GM03348 (cell line): ENCODE measurements at places on chromosomes 5 and 9.

DNA sequence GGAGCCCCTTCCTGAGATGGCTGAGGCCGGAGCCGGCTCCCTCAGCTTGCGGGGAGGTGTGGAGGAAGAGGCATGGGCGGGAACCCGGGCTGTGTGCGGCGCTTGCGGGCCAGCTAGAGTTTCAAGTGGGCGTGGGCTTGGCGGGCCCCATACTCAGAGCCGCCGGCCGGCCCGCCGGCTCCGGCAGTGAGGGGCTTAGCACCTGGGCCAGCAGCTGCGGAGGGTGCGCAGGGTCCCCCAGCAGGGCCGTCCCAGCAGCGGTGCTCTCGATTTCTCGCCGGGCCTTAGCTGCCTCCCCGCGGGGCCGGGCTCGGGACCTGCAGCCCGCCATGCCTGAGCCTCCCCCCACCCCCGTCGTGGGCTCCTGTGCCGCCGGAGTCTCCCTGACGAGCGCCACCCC, 67.9 kb upstream of the SLC28A3 start:
- no peak for DNase-seq

DNA sequence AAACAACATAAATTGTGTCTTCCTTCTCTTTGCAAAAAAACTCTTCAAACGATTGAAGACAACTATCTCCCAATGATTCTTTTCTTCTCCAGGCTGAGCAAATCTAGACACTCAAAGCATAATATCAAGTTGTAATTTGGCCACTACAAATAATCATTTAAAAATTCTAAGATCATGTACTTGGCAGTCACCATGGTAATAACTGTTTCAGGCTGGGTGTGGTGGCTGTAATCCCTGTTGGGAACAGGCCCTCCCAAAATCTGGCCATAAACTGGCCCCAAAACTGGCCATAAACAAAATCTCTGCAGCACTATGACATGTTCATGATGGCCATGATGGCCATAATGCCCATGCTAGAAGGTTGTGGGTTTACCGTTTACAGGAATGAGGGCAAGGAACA, 52.0 kb downstream of the PJA2 start:
- DNase-seq, result no peak

DNA sequence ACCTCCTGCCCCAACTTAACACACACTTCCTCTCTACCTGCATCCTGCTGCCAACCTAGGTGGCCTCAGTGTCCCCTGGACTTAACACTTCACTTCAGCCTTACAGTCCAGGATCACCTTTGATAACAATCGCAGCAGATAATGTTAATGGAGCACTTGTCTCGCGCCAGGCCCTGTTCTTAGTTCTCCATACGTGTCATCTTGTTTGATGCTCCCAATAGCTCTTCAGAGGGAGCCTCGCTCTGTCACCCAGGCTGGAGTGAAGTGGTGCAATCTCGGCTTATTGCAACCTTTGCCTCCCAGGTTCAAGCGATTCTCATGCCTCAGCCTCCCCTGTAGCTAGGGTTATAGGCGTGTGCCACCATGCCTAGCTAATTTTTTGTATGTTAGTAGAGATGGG, 62.7 kb upstream of the SHB start:
- no peak for DNase-seq

GRCh38 chr5:74257060-74257527, 383.4 kb downstream of the ENC1 start:
- DNase-seq, result no peak

DNA sequence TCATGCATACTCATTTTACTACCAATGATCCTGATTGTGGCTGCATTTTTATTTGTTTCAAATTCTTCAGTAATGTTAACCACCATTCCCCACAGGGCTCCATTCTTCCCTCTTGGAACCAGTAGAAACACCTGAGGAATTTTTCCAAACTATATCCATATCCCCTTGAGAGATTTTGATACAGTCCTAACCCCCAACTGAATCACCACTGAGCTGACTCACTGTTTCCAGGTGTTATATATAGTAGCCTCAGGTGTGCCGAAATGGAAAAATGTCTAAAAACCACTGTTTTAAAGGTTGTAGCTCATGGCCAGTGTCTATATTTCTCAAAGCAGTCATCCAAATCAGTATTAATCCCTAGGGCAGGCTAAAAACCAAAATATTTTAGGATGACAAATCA, 85.2 kb downstream of the MRPS27 start:
- DNase-seq, result no peak

DNA sequence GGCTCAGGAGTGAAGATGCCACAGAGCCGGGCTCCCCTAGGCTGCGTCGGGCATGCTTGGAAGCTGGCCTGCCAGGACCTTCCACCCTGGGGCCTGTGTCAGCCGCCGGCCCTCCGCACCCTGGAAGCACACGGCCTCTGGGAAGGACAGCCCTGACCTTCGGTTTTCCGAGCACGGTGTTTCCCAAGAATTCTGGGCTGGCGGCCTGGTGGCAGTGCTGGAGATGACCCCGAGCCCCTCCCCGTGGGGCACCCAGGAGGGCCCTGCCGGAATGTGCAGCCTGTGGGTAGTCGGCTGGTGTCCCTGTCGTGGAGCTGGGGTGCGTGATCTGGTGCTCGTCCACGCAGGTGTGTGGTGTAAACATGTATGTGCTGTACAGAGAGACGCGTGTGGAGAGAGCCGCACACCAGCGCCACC, 113.1 kb downstream of the RXRA start:
- no peak for DNase-seq

- no peak for DNase-seq
Measured at GRCh38 chr9:136793086-136793946, 2.2 kb downstream of the TMEM141 start.

DNA sequence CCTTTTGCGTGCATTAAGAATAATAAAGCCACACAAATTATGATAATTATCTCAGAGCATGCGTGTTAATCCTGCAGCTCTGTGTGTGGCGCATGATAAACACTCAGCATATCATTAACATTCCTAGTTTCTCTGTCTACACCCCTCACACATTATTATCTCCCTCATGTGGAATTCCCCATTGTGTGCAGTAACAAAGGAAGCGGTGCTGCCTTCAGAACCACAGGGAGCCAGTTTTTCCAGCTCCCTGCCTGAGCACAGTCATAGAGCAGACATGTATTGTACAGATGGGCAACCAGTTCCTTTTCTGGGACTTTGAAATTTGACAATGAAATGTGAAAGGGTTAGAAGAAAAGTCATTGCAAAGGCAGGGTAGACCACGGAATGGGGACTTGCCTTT, 1365.5 kb upstream of the CDH9 start:
- no peak for DNase-seq

DNA sequence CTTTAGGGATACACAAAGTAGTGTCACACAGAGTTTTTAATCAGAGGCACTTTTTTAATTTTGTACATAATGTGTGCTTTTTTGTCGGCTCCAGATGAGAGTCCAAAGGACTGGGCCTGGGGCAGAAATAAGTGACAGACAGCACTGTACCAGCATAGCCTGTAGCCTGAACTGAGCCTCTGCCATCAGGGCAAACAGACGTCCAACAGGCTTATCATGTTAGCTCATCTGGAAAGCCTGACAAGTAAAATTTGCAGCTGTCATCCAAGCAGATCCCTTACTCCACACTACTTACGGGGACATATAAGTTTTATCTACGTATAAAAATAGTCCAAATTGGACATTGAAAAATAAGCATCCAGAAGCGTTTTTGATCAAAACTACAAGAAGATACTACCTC, 233.1 kb upstream of the GAS1 start:
- no peak for DNase-seq

DNA sequence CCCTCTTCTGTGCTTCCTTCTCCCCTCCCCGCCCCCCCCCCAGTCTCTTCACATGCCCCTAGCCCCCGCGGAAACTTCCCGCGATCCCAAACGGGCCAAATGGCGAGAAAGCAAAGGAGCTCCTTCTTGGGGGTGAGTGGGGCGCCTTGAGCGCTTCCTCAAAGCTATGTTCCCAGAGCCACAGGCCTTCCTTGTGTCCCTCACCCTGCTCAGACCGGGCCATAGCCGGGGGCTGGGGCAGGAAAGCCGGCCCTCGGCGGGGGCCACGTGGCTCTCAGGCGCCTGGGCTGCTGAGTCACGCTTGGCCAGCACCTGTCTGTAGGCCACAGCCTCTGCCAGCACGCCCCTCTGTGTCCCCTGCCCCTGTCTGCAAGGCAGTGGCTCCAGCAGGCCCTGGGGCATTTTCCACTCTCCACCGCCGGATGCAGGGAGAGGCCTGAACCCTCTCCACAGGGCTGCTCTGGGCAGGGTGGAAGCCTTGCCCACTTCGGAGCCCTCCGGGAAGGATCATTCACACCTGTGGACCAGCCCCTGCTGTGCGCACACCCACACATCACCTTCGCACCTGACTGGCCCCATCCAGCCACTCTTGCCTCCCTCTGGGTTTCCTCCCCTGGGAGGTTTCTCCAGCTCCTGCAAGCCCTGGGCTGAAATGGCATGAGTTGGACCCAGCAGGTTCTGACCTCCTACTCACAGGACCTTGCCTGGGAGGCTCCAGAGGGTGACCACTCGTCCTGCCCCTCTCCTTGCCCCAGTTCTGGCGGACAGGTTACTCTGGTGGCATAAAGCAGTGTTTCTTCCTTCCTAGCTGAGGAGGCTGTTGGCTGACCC, 1.2 kb upstream of the SQSTM1 start:
- DNase-seq, result peak; percentile 74

- no peak for DNase-seq
Measured at GRCh38 chr5:38837416-38837815, 8.4 kb upstream of the OSMR start.

GRCh38 chr9:72351538-72352453, 13.2 kb downstream of the ZFAND5 start:
- no peak for DNase-seq
